ENCODE measurements at places on chromosomes 7 and 10. TPM values are rescaled to one million over a fixed set of nuclear protein-coding genes. Genes with fewer than 3 reads are reported as not detected.

The ARHGEF35 gene
- total RNA-seq, result not detected

DNA sequence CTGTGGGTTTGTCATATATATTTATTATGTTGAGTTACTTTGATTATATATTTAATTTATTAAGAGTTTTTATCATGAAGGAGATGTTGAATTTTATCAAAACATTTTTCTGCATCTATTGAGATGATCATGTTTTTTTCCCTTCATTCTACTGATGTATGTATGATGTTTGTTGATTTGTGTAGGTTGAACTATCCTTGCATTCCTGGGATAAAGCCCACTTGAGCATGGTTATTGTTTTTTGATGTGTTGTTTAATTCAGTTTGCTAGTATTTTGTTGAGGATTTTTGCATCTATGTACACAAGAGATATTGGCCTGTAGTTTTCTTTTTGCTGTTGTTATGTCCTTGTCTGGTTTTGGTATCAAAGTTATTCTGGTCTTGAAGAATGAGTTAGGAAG is 31.1 kb downstream of the SCART1 start:
- peaks cover 8% of the 10 kb centered on the region for H3K36me3 ChIP-seq
- no peak overlapping the region for H3K27ac ChIP-seq
- H3K27me3 ChIP-seq, result peaks cover 8% of the 10 kb centered on the region
- no peaks in the 10 kb centered on the region for H3K4me1 ChIP-seq

GRCh38 chr10:89582022-89582421 is 46.6 kb upstream of the SLC16A12 start:
- peaks cover 2% of the 10 kb centered on the region for H3K27me3 ChIP-seq
- H3K27ac ChIP-seq, result no peak overlapping the region
- no peak for DNase-seq
- H3K36me3 ChIP-seq, result peaks cover 10% of the 10 kb centered on the region
- no peaks in the 10 kb centered on the region for H3K4me1 ChIP-seq

The AGMO gene
- total RNA-seq, result 0.07 TPM

Data from HFFc6 (cell line).